ENCODE measurements at places on chromosomes 7 and 10. TPM values are rescaled to one million over a fixed set of nuclear protein-coding genes. Genes with fewer than 3 reads are reported as not detected.
A peak's percentile ranks its signal among the peaks of the same experiment; 100 is the strongest.

Gene MOGAT3
- total RNA-seq, result not detected

DNA sequence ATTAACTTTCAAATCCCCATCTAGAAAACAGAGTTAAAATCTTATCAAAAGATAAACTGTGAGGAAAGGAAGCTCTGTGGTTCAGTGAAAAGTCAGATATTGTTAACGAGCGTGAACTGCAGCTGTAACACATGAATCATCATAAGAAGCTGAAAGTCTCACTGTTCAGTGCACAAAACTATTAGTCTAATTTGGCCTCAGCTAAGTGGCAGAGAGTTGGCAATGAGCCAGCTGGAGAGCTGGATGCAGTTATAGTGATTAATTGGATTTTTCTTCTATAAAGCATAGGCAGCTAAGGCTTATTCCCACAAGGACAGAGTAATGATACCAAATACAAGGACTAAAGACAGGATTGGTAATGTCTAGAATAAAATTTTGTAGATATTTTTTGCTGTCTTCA, 101.1 kb upstream of the ABCB5 start:
- DNase-seq, result peak; percentile 38

DNA sequence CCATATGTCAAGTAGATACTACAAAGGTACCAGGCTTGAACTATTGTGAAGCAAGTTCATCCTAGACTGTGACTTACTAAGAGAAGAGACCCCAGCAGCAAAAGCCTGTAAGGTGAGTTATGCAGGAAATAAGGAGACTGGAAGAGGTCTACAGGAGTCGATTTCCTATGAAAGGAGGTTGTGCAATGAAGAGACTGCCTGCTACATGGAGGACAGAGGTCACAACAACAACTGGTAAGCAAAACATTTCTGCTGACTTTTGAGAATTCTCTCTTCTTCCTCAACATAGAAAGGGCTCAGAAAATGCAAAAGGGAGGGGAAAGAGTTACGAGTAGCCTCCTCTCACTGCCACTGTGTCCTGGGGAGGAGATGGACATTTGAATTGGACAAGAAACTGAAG, 42.4 kb downstream of the PDK4 start:
- no peak for DNase-seq

GRCh38 chr10:103740611-103741010, 114.8 kb downstream of the SH3PXD2A start:
- peak; percentile 65 for DNase-seq

DNA sequence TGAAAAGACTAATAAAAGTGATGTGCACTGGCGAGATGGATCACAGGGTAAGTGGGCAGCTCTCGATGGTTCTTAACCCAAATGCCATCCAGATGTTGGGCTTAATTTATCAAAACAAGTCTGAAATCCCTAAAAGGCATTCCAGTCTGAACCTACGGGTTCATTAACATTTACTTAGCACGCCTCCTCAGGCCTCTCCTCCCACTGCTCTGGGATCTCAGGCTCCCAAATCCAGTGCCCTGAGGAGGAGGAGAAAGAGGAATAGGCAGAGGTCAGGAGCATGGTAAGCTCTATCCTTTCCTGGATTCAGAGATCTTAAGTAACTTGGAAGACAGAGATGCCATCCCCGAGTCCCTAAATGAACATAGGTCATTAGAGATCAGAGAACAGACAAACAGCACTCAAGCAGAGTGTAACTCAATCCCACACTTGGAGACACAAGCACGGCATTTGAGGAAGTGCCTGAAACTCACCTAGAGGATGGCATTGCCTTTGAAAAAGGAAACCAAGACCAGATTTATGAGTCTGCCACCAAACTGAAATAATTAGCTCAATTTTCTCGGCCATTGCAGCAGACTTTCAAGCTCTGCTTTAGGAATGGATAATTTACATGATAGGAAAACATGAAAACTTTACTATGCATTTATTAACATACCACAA, 140.9 kb downstream of the CXCL12 start:
- DNase-seq, result no peak

GRCh38 chr10:86509145-86509544, 12.4 kb downstream of the WAPL start:
- DNase-seq, result no peak

Gene POP7
- 22.7 TPM for total RNA-seq

- no peak for DNase-seq
Observed at GRCh38 chr7:89500084-89500483, 654.2 kb upstream of the STEAP1 start.

Gene HYAL4
- not detected for total RNA-seq

GRCh38 chr10:31381171-31381570, 62.2 kb downstream of the ZEB1 start:
- DNase-seq, result no peak

GRCh38 chr10:54620352-54620751, 180.7 kb downstream of the PCDH15 start:
- DNase-seq, result no peak

GRCh38 chr10:44975431-44976331, 2.9 kb downstream of the DEPP1 start:
- DNase-seq, result peak; percentile 66

Gene GPR26
- total RNA-seq, result not detected

Data from right cardiac atrium (tissue), 5 donors.